ENCODE measurements at places on chromosomes 16 and 17.

GRCh38 chr16:4194661-4195060, 47.2 kb downstream of the SRL start:
- no peak for DNase-seq

GRCh38 chr16:88058136-88058535, 106.9 kb downstream of the BANP start:
- DNase-seq: no peak

DNA sequence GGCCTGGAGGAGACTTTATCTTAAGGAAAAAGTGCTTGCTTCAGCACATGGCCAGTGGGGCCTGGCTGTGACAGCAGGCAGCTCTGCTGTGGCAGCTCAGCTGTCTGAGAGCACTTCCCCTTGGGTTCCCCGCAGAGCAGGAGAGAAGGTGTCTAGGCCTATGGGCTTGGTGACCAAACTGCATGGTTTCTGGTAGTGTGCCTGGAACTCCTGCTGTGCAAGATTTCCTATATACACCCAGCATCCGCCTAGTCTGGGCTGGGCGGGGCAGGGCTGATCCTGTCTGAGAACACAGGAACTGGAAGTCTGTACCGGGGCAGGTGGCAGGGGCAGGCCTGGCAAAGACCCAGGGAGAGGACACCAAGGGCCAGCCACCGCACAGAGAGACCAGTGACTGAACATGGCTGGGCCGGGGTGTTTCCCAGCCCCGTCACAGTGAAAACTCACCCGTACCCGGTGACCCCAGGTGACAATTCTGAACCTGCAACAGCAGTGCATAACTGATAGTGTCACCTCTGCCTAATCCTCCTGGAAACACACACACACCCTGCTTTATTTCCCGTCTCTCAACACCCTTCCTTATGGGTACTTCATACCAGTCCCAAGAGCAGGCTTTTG, 39.3 kb downstream of the CHD9 start:
- DNase-seq: no peak

DNA sequence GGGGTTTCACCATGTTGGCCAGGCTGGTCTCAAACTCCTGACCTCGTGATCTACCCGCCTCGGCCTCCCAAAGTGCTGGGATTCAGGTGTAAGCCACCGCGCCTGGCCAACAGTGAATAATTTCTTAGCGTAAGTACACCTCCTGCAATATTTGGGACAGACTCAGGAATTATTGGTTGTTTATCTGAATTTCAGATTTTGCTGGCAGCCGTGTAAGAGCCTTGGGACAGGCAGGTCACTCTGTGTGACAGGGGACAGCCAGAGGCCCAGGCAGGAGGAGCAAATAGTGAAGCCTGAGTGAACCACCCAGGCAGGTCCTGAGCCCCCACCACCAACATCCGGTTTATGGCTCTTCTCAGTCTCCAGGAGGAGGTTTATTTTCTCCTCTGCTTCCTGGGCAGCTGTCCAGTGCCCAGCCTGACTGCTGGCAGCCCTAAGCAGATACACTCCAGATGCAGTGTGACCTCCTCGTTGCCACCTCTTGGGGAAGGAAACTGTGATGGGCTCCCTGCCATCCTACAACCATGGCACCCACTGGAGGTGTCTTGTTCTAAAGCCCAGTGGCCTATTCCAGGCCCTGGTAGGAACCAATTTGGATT, 26.2 kb upstream of the ADORA2B start:
- DNase-seq: no peak

DNA sequence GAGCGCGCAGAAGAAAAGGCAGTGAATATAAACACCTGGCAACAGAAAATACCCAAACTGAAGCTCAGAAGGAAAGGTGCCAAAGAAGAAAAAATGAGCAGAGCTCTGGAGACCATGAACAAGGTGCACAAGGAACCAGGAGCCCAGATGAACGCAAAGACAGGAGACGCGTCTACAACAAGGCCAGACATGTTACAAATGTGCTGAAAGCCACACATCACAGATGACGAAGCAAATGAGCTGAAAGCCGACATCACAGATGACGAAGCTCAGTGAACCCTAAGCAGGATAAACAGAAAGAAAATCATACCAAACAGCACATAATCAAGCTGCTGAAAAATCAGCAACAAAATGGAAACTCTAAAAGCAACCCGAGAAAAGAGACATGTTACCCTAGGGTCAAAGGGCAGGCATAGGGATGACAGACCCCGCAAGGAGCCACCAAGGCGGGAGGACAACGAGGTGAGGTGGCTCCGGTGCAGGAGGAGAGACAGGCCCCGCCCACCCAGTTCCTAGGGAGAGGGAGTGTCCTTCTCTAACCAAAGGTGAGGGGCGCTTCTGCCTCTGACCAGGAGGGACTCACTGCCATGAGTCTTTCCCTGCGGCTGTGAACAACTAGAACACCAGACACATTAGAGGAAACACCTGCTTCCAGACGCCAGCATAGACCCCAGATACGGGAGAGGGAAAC, 39.1 kb downstream of the CCDC57 start:
- no peak for DNase-seq

GRCh38 chr17:8341456-8341855, 1.8 kb downstream of the ODF4 start:
- no peak for DNase-seq

DNA sequence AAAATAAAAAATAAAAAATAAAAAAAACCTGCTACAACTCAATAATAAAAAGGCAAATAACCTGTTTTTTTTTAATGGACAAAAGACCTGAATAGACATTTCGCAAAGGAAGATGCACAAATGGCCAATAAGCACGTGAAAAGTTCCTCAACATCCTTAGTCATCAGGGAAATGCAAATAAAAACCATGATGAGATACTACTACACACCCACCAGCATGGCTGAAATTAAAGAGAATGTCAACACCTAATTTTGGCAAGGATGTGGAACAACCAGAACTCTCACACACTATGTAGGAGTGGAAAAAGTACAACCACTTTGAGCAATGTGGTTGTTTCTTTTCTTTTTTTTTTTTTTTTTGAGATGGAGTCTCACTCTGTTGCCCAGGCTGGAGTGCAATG, 24.6 kb downstream of the COG7 start:
- no peak for DNase-seq

- no peak for DNase-seq
Observed at GRCh38 chr16:11235703-11235991, 20.4 kb downstream of the SOCS1 start.

DNA sequence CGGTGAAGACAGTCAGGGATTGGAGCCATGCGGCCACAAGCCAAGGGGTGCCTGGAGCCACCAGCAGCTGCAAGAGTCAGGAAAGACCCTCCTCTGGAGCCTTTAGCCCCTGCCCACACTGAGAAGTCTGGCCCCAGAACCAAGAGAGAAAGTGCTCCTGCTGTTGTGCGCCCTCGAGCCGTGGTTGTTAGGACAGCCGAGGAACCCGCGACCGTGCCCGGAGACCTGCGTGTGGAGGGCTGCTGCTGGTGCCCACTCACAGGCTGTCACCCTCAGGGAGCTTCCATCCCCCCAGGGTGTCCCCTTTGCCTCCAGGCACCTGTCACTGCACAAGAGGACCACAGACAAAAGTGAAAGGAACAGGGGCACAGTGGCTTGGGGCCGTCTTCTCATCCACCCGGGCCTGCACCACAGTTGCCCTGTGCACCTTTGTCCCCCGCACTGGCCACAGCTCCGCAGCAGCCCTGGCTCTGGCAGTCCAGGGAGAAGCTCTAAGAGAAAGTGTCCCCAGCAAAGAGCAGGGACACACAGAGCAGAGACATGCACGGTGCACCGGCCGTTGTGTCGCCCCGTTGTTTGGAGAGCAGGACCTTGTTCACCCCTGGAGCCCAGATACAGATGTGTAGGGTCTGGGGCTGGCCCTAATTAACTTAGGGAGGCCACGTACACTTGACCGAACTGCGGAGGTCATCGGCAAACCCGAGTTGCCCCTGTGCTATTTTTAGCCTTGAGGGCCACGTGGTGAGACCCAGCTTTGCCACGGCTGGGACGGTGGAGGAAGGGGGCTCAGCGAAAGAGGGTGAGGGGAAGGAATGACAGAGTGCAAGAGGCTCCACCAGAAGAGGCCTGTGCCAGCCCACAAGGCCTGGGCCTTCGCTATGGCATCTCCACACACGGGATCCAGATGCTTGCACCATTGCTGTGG, 329.2 kb downstream of the C16orf95 start:
- DNase-seq: no peak

DNA sequence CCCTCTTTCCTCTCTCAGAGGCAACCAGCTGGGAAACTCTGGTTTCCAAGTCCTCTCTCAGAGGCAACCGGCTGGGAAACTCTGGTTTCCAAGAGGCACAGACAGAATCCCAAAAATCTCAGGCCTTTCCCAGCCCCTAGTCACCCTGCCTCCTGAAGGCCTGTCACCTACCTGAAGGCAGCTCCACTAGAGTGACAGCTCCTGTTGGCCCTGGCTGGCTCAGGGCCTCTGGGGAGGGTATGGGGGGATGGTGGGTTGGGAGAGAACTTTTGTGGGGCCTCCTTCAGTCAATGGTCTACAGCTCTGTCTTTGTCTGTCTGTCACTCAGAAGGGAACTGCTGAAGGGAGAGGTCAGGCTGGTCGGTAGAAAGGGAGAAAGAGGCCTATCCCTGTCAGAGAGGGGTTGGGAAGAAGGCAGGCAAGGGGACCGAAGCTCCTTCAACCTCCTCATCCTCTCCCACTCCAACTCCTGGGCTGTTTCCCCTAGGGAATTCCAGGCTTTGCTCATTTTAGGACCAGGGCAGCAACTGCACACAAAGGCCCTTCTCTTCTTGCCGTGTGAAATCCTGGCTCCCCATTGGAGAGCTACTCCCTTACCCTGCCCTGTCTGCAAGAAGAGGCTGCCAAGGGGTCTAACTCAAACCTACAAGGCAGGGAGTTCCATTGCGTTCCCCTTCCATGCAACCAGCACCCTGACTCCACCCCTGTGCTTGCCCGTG, 23.6 kb downstream of the COPZ2 start:
- no peak for DNase-seq

GRCh38 chr17:11340803-11341202, 99.8 kb downstream of the SHISA6 start:
- no peak for DNase-seq

GRCh38 chr16:67431775-67432505, 1.0 kb downstream of the HSD11B2 start:
- DNase-seq: no peak

- no peak for DNase-seq
Observed at GRCh38 chr17:46200197-46200596, 7.0 kb upstream of the KANSL1 start.

GRCh38 chr17:47852113-47852949, 1.4 kb upstream of the SP6 start:
- DNase-seq: no peak

GRCh38 chr16:80208015-80208414, 332.8 kb upstream of the DYNLRB2 start:
- DNase-seq: no peak

DNA sequence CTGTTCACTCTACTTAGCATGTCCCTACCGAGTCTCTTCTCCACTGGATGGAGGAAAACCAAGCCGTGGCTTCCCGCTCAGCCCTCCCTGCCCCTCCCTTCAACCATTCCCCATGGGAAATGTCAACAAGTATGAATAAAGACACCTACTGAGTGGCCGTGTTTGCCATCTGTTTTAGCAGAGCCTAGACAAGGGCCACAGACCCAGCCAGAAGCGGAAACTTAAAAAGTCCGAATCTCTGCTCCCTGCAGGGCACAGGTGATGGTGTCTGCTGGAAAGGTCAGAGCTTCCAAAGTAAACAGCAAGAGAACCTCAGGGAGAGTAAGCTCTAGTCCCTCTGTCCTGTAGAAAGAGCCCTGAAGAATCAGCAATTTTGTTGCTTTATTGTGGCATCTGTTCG, 2.8 kb upstream of the LPCAT2 start:
- DNase-seq: no peak

DNA sequence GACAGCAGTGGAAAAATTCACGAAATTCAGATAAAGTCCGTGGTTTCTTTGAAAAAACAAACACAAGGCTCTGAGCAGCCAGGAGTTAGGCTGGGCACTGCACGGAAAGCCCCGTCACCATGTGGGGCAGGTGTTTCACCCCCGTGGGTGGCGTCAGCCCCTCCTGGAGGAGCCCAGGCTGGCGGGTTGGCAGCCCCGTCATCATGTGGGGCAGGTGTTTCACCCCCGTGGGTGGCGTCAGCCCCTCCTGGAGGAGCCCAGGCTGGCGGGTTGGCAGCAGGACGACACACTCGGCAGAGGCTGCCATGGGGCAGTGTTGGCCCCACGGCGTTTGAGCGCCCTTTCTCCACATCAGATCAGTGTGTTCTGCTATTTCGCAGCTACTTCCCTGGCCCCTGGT, 38.1 kb downstream of the ACSF3 start:
- no peak for DNase-seq

All from activated CD4-positive, alpha-beta T cell treated with anti-CD3 and anti-CD28 coated beads for 1 hour (primary cell).